ENCODE measurements at places on chromosomes 1 and 21. TPM values are rescaled to one million over a fixed set of nuclear protein-coding genes. Genes with fewer than 3 reads are reported as not detected.
A peak's percentile ranks its signal among the peaks of the same experiment; 100 is the strongest.

DNA sequence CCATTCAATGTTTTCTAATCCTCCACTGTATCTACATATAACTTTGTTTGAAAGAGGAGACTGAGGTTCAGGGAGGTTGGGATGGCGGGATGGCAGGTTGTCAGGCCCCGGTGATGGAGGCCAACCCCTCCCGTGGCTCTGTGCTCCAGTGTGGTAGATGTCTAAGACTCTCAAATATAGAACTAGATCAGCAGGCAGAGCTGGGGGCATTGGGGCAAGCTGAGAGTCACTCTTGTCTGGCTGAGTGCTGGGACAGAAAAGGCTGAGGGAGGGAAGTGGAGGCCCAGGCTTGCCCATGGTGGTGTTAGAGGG is 1.7 kb downstream of the IL6R start:
- no peak for DNase-seq

DNA sequence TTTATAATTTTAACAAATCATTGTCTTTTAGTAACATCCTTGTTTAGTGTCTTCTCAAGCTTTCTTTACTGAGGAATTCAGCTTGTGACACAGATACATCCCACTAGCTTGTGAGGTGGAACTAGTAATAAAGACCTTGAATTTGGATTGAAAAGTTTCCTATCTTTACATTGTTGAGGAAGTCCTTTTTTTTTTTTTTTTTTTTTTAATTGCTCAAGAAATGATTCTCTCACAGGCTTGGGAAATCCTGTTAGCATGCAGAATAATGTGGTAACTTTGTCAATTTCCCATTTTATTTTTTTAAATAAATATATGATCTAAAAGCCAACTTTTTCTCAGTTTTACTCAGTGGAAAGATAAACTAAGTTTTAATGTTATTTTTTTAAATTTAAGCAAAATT is 15.8 kb downstream of the DENND2D start:
- DNase-seq = no peak

The RHD gene
- total RNA-seq = not detected

DNA sequence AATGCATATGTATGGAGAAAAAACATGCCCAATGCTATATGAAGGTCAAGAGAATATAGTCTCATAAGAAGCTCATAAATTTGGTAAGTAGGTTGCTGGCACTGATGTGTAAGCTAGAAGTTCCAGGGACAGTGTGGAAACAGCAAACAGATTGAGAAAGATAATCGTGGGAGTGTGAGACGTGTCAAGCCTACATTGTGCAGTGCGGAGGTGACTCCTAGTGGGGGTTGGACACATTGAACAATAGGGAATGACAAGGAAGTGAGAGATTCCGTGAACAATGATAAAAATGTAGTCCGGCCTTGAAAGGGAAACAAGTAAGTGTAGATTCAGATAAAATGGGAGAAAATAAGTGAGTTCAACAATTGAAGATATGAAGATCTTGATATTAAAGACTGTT is 788.4 kb upstream of the PRMT6 start:
- no peak for DNase-seq

- DNase-seq = no peak
Measured at GRCh38 chr1:244780311-244780710, 55.1 kb upstream of the COX20 start.

GRCh38 chr1:8351693-8352470 is 34.0 kb downstream of the SLC45A1 start:
- no peak for DNase-seq

DNA sequence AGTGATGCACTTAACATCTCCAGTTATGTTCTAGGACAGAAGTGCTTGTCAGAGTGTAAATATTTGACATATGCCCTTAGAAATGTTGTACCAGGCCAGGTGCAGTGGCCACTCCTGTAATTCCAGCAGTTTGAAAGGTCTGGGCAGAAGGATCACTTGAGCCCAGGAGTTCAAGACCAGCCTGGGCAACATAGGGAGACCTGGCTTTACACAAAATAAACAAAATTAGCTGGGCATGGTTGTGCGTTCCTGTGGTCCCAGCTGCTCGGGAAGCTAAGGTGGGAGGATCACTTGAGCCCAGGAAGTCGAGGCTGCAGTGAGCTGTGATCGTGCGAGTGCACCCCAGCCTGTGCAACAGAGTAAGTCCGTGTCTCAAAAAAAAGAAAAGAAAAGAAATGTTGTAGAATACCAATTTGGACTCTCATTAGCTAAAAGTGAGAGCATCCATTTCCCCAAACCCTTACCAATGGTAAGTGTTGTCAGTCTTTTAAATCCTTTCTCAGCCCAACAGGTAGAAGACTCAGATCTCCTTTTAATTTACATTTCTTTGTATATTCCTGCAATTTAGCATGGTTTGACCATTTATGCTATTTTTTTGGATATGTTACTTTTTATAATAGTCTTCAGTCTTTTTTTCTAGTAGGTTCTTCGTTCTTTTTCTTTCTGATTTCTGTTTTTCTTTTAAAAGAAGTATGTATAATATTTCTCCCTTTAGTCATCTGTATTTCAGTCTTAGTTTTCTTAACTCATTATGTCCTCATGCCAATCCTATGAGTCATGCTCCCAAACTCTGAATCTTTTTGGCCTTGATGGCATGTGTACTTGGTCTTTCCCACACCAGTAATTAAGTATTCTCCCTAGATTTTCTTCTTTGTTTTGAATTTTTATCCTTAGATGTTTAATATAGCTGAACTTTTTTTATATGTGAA is 74.4 kb downstream of the CAMTA1 start:
- DNase-seq = peak; percentile 38

The PTPRC gene
- total RNA-seq = 9.9 TPM

- no peak for DNase-seq
Measured at GRCh38 chr21:35223480-35224156, 174.5 kb upstream of the RUNX1 start.

- no peak for DNase-seq
Measured at GRCh38 chr1:207990876-207991582, 80.1 kb upstream of the CD34 start.

GRCh38 chr1:71041806-71042205 is 5.8 kb downstream of the PTGER3 start:
- DNase-seq = no peak

DNA sequence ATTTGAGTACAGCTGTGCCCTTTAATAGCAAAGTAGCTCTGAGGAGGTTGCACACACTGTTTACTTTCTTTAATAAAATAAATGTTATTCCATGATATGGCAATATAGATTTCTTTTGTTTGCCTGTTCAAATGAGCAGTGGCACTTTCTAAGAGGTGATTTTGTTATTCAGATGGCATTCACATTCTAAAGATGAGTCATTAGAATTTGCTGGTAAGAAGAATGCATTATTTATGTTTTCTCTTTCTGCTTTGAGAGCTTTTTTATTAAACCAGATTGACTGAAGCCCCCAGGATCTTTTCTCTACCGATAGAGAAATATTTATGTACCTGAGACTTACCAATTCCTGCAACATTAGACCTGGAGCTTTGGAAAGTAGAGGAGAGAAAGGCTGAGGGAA is 11.2 kb upstream of the LEPR start:
- no peak for DNase-seq

GRCh38 chr1:231938711-231939110 is 312.1 kb downstream of the DISC1 start:
- DNase-seq = no peak

The SYT2 gene
- total RNA-seq = not detected

The GJC2 gene
- total RNA-seq = 0.33 TPM

GRCh38 chr1:4848431-4848830 is 194.0 kb downstream of the AJAP1 start:
- no peak for DNase-seq

DNA sequence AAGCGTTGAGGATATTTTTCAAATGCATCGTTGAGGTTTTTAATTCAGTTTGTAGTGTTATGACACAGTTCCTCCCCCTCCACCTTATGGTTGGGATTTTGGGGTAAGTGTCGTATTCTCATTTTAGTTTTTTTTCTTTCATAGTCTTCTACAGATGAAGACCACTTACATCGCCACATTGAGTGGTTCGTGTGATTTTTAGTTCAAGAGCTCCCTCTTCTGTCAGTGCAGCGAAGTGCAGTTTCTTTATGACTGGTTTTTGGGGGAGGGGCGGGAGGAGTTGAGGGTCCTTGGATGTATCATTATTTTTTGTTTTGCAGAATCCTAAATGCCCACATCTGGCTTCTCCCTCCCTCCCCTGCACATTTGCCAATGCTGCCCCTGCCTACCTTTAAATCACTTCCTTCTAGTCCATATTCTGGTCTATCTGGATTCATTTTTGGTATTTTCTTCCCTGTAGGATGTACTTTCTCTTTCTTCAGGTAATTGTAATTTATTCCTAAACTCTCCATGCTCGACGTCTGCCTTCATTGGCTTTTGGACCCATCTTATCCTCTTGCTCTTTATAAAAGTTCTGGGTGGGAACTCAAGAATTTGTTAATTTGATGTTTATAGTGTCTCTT is 433.1 kb downstream of the CAMTA1 start:
- peak; percentile 44 for DNase-seq

DNA sequence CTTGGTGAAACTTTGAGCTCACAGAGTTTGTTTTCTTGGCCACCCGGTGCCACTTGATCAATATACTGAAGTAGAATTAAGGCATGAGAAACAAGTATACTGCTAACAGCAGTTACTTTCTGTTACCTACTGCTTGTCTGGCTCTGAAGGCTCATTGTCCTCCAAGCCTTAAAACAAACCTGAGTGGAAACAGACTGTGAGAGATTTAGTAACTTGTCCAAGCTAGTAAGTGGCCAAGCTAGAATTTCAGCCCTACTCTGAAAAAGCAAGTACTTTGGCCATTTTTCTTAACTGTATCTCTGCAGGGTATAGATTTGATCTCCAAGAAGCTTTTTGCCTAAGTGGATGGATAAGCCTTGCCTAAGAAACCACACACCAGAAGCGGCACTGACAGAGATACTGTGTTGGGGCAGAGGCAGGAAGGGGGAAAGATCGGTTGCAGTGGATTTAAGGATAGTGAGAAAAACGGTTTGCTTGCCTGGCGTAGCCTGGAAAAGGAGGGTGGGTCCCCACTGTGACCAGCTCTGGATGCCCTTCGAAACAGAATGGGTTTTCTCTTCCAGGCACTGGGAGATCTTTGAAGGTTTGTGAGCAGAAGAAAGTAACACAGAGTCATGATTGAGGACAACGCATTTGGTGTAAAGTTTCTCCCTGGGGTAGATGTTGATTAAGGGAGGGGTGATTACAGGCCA is 2.1 kb upstream of the MACO1 start:
- DNase-seq = no peak
